SJSA1 (cell line): ENCODE measurements at places on chromosomes 2 and 18.
A peak's percentile ranks its signal among the peaks of the same experiment; 100 is the strongest.

- no peak for DNase-seq
These were observed 570 bp downstream of the SCRN3 start for GRCh38 chr2:174395969-174396630.

- no peak for DNase-seq
These were observed 42.3 kb downstream of the B3GNT2 start for GRCh38 chr2:62238236-62238635.

GRCh38 chr18:79203017-79203605 is 133.9 kb downstream of the ATP9B start:
- DNase-seq: no peak

DNA sequence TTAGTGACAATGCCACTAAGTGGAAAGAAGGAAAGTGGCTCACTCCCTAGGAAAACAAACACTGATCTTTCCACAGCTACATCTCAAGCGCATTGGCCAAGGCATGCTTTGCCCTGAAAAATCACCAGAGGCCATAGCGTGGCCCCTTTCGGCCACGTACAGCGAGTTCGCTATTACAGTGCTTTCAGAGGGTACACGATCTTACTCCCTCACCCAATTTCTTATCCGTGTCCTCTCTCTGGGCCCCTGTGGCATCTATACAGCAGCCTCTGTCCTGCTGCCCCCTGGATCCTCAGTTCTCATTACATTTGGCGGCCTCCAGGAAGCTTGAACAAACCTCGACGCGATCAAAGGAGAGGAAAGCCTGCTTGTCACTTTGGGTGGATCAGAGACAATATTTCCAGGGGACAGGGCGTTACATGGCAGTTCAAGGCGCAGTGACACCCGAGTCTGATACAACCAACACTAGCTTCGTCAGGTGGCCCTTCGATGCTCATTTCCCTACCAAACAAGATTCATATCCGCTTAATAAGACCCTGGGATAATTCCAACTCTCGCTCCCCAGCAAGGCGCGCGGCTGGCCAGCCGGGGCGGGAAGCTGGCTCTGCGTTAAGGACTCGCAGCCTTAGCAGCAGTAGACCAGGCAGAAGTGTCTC is 941 bp downstream of the SKOR2 start:
- DNase-seq: no peak

GRCh38 chr2:224555823-224556366 is 29.3 kb downstream of the CUL3 start:
- DNase-seq: no peak

GRCh38 chr2:17599617-17600016 is 59.1 kb downstream of the VSNL1 start:
- DNase-seq: no peak

DNA sequence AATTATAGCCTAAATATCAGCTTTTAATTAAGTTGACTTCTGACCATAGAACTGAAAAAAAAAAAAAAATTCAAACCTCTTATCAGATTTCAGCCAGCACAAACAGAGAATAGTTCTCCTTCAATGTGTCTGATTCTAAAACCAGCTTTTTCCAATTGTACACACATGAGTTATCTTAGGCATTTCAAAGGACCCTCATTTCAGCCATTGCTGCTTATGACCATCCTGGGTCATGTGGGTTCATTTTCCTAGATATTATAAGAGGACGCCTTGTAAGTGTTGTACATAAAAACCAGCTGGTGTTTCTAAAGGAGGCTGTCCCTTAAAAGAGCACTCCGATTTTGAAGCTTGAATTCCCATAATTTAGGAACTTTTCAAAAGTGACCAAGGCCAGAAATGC is 62.3 kb upstream of the DYNC1I2 start:
- DNase-seq: no peak

DNA sequence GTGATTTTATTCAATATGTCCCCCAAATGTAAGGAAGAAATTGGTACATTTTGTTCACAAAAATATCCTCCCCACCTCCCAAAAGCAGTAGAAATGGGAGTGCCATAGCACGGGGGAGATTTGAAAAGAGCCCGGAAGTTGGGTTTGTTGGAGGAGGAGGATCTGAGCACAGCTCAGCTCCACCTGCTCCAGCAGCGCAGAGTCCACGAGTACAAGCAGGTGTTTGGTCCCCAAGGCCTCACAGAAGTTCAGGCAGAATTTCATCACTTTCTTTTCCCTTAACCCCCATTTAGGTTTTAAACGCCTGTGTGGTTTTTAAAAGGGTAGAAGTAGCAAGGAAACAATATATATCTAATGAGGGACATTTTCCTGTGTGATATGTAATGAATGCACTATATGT is 56.0 kb downstream of the TRAPPC12 start:
- no peak for DNase-seq

DNA sequence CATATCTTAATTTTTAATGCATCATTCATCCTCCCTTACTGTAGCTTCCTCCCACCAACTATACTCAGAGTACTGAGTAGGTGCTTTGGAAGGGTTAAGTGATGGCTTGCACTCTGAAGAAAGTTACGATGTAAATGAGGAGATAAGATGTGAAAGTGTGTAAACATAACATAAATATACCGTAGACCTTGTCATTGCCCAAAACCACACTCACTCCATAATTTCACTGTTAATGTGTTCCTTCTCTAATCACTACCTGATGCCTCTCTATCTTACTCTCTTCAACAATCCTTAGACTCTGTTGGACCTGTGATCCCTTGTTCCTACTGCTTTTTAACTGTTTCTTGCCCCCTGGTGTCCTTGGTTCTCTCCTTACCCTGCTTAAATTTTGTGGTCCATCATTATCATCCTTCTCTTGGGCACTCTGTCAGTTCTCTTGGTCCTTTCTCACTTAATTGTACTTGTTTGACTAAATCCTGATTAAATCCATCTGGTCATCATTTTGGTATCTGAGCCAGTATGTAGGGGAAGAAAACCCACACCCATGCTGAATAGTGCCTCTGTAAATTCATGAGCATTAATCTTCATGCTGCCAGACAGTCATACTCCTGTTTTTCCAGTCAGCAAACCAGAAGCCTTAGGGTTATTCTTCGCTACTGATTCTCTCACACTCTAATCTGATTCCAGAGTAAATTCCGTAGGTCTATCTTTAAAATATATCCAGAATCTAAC is 45.0 kb downstream of the PMS1 start:
- DNase-seq: no peak

DNA sequence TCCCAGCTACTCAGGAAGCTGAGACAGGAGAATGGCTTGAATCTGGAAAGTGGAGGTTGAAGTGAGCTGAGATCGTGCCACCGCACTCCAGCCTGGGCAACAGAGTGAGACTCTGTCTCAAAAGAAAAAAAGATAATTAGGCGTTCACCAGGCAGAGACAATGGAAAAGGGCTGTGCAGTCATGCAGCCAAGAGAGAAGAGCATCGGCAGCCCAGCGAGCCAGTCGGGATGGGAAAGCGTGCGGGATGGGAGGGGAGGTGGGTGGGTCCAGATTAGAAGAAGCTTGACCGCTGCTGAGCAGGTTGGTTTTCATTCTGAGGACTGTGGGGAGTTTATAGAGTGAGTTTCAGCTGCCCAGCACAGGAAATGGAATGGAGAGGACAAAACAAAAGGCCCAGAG is 15.0 kb upstream of the CYS1 start:
- DNase-seq: no peak

GRCh38 chr18:267380-267687 is 513 bp downstream of the THOC1 start:
- no peak for DNase-seq

GRCh38 chr2:178707476-178707875 is 99.7 kb downstream of the TTN start:
- no peak for DNase-seq

DNA sequence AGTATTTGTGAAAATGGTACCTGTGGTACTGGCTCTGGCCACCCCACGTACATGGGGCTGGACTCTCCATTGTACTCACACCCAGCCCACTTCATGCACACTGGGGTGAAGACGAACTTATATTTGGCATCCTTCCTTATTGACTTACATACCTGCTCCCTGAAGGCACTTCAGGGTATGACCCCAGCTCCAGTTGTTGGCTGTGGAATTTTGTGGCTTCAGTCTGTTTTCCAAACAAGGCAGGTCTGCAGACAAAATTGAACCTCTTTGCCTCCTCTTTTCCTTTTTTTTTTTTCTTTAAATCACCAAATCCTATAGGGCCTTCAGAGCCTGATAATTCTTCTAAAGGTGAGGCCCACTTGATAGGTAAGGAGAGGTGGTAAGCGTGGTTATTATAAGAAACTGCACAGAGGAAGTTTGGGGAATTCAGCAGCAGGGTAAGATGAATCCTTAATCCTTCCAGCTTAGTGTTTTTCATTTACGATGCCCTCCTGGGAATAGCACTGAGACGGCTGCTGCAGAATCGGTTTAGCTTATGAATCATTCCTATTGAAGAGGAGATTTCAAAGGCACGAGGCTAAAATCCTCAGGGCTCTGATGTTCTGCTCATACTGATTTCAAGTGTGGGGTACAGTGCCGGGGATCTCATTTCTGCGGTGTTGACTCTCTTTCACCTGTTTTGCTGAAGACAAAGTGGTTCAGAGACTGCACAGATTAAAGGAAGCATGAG is 55.2 kb downstream of the KIF5C start:
- DNase-seq: no peak

DNA sequence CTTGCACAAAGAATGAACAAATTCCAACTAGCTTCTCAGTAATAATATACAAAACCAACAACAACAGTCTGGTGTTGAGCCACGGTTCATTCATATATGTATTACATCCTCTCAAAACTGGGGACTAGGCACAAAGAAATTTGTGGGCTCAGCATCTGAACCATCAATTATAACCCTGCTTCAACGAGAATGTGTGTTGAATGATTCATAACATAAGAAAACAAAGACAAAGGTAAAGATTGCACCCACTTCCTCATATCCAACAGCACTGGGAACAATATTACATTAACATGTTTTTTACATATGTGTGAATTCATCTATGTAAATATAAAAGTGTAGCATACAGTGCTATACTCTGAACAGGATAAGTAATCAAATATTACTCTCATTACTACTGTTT is 144.8 kb downstream of the CDH2 start:
- DNase-seq: no peak

GRCh38 chr18:54269893-54270844 is 852 bp downstream of the POLI start:
- DNase-seq: no peak

- DNase-seq: no peak
These were observed 668.3 kb downstream of the IRS1 start for GRCh38 chr2:226131299-226131784.

GRCh38 chr2:128958241-128958640 is 639.6 kb upstream of the HS6ST1 start:
- DNase-seq: no peak

DNA sequence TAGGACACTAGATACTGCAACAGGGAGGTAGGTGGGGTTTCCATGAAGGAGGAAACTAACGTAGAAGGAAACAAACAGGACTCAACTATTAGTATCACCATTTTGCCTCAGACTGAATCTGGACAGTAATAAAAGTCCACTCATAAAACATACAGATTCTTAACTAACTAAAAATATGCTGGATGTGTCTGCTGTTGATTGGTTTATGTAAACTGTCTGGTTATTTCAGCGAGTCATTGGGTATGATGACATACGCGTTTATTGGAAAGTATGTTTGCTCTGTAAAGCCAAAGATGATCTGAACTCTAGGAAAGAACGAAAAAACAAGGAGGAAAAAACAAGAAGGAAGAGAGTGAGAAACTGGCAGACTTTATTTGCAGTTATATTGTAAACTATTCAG is 1816.1 kb upstream of the LRRTM1 start:
- no peak for DNase-seq

- no peak for DNase-seq
These were observed 15.5 kb downstream of the CYP1B1 start for GRCh38 chr2:38060236-38061018.

GRCh38 chr2:237488901-237489860 is 2.1 kb downstream of the MLPH start:
- peak; percentile 53 for DNase-seq

DNA sequence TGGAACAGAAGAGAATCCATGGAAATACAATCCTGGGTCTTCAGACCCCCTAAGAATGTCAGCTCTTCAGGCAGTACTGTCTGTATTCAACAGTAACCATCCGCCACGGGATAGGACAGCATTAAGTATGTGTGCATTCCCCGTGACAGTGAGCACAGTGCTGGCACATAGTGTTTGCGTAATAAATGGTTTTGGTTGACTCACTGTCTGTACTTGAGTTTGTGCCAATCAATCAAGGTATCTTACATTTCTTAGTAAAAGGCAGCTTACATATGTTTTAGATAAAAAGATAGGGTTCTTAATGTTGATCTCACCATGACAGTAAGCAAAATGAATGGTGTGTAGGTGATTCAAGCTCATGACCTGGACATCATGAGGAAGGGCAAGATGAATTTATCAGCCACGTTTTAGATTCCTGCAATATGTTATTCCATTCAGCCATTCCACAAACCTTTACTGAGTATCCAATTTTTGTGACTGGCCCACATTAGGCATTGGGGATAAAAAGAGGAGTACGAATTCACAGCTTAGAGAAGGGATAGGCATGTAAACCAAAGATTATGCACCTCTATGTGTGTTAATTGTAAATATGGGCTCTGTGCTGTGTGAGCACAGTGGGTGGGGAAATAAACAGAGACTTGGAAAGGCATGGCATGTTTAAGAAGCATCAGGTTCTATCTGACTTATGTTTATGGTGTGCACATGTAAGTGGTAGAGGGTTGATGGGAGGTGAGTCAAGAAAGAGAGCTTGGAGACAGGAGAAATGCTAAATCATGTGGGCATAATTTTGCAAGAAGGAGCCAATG is 258.8 kb downstream of the SLC8A1 start:
- DNase-seq: no peak

DNA sequence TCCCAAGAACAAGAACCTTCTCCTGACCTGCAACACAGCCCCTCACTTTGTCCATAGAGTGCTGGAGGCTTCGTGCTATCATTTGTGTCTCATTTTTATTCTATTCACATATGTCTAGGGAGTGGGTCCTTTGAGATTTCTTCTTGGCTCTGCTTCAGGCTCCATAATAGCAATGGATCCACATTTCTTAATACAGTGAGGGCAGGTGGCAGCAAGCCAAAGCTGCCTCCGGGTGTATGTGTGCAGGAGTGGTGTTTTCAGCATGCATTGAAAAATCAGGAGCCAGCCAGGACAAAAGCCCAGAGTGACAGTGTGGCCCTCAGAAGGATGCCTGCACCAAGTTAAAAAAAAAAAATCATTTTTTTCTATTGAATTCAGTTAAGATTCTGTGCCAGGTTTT is 115.1 kb upstream of the PELI1 start:
- DNase-seq: no peak

DNA sequence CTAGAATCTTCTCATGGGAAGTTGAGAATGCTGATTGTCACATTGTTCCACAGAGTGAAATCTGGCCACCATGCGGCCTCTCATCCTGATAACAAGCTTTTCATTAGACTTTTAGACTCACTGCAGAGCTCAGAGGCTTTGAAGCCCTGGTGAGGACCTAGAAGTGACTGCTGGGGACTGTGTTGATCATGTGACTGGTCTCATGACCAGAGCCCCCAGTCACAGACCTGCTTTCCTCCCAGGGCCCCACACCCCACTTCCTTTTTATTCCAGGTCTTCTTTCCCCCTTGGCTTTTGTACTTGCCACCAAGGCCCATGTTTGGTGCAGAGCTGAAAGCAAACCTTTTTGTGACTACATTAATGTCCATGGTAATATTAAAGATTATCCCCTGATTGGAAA is 45.2 kb downstream of the PRKCE start:
- DNase-seq: no peak
